ENCODE measurements at places on chromosomes 1 and 21.

DNA sequence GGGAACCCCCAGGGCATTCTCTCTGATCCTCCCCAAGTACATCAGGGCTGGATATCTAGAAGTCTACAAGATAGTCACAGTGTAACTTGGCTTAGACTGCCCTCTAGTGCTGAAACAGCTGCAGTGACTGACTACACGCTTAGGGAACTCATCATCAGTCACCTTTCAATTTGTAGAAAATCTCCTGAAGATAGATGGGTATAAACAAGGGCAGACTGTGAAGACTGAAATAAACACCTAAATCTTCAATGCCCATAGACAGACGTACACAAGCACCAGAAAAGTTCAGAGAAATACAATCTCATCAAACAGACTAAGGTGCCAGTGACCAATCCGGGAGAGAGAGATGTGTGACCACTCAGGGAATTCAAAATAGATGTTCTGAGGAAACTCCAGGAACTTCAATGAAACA, 46.6 kb downstream of the PACC1 start:
- DNase-seq = no peak

- no peak for DNase-seq
Observed at GRCh38 chr1:85289207-85289847, 12.9 kb upstream of the BCL10 start.

DNA sequence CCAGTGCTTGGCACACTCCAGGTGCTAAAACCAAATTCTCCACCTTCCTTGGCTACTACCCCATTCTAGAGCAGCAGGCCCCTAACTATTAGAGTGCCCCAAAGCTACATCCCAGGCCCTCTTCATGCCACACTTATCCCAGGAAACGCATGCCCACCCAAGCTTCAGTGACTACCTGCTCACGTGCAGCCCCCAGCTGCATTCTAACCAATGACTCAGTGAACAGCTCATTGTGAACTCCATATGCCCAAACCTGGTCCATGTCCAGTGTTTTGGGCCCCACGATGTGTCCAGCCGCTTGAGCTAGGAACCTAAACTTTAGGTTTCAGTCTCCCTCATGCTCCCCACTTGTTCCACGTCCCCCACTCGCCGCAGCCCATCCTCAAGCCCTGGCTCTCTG, 41.5 kb downstream of the NKAIN1 start:
- no peak for DNase-seq

DNA sequence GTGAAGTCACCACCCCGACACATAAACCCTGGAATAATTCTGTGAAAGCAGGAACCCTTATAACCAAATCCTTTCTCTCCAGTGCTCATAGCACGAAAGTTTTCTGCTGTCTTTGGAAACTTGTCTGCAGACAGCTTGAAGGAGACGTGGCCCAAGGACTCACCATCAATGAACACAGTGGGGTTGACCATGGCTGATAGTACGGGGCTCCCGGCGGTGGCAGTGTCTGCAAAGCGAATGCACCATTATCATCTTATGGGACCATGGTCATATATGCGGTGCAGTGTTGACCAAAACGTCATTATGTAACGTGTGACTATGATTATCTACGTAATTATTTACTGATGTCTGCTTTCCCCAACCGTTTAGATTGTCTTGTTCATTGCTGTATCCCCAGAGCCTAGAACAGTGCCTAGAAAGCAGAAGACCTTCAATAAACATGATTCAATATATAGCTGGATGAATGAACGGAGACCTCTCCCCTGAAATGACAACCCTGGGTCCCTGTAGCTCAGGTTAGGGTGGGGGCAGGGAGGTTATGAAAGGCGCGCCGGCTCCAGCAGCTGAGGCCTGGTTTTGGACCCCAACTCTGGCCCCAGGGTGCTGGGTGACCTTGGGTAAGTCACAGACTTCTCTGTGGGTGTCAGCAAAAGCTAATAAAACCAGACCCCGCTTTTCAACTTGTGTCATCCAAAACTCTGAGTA, 128.4 kb upstream of the ZBTB40 start:
- DNase-seq = no peak

GRCh38 chr1:190098756-190099155, 378.9 kb downstream of the BRINP3 start:
- no peak for DNase-seq

GRCh38 chr1:202189918-202190715, 3.5 kb upstream of the LGR6 start:
- DNase-seq = no peak

- no peak for DNase-seq
Observed at GRCh38 chr1:3061981-3062615, 6.9 kb upstream of the PRDM16 start.

DNA sequence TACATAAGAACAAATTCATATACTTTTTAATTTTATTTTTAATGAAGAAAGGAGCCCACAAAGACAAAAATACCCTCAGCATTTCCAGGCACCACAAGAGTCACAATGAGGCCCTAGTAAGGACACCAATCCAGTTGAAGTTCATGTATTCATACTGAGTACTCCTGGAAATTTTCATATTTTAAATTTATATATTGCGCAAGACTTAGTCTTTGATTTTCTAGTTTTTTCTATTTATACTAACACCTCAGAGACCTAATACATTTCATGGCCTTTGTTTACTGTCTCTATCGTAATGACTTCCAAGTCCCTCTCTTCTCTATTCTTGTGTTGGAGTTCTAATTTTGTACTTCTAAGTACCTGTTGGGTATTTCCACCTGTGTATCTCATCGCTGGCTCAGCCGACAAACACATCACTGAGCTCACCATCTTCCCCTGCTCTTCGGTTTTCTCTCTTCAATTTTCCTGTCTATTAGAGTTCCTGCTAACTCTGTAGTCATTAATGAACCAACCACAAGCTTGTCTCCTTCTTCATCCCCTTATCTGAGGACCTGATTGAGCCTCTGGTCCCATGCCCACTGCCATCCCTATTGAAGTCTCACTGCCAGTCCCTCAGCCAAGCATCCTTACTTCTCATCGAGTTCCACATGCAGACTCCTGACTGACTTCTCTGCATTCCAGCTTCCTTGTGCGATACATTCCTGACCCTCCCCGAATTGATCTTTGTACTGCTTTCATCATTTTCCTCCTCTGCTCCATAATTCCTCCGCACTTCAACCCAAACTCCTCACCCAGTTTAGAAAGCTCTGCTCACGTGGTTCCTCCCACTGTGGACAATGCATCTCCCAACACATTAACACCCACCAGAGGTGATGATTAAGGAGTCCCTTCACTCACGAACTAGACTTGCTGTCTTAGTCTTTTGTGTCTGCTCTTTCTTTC, 17.3 kb upstream of the IRF2BP2 start:
- DNase-seq = no peak

DNA sequence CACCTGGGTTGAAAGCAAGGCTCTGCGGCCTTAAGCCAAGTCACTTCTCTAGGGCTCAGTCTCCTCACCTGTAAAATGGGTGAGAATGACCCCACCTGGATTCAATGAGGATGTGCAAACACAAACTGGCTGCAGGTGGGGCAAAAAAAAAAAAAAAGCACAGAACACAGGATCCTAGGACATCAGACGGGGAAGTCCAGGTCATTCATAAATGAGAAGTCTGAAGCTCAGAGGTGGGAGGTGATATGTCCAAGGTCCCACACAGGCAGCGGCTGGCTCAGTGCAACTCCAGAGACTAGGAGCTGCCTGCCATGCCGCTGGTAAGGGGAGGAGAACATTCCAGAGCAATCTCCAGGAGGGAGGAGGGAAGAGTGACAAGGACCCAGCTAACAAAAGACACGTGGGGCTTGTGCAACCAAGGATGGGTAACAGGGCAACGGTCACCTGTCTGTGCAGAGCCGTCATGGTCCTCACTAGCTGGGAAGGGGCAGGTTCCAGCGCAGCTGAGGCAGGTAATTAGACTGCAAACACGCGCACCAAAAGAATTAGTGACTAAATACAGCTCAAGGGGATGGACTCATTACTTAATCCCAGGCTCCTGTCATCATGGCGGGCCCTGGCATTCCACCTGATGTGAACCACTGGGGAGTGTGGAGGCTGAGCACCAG, 19.5 kb downstream of the IFFO2 start:
- no peak for DNase-seq

DNA sequence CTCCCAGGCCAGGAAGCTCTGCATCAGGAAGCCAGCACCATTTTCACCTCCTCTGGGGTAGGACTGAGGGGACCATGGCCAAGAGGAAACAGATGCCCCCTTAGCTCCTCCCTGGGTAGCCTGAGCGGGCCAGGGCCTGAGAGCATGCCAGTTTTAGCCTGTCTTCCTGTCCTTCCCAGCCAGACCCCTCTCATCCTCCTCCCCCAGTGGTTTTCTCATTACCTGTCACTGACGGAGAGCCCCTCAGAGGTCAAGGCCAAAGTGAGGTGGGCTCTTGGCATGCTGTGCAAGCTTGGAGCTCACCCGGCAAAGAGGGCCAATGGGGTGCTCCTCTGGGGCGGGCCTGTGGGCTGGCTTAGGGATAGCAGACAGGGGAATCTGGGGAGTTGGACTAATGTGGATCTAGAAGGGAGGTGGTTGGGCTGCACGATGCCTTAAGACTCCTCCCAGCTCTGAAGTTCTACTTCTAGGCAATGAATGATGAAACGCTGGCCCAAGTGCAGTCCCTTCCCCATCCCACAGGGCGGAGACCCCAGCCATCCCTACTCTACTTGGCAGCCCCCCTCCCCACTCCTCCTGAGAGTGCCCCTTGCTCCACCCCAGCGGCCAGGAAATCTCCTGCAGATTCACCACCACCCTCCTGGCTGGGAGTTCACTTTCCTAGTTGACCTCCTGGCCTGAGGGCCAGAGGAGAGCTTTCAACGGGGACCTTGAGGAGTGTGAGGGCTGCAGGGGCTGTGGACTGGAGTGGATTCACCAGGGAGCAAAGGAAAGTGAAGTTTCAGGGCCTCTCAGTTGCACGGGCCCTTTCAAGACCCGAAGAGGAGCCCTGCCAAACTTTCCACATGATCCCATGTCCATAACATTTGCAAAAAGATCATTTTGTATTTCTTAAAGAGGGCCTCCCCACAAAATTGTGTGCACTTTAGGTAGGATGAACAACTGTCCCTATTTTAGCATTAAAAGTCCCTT, 9.4 kb upstream of the LMNA start:
- no peak for DNase-seq

GRCh38 chr1:158071138-158071537, 77.7 kb downstream of the KIRREL1 start:
- DNase-seq = no peak

DNA sequence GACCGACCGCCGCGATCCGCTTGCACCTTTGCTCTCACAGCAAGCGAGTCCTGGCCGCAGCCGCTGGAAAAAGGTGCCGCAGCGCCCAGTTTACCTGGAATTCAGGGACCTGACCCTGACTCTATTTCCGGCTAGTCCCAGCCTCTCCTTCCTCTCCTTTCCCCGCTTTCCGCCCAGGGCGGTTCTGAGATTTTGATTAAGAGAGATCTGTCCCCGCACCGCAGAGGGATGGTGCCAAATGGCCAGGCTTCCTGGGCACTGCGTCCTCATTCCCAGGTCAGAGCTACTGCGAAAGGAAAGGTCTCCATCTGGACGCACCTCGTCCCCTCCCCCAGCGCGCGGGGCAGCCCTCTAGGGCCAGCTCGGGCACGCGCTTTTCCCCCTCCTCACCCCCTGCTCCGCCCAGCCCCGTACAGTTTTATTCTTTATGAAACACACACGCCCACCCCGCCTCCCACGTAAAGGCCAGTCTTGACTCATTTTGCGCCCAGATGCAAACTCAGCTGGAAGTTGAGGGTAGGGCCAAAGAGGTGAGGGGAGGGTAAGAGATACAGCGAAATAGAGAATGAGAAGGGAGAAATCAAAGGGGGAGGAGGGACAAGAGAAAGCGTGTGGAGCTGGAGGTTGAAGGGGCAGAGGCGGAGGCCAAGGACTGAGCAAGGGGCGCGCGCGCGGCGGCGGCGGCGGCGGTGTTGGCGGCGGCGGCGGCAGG, 411.8 kb upstream of the ESRRG start:
- DNase-seq = no peak

- no peak for DNase-seq
Observed at GRCh38 chr1:65401612-65402011, 18.9 kb upstream of the LEPR start.

- DNase-seq = no peak
Observed at GRCh38 chr1:8765198-8765597, 52.2 kb downstream of the RERE start.

DNA sequence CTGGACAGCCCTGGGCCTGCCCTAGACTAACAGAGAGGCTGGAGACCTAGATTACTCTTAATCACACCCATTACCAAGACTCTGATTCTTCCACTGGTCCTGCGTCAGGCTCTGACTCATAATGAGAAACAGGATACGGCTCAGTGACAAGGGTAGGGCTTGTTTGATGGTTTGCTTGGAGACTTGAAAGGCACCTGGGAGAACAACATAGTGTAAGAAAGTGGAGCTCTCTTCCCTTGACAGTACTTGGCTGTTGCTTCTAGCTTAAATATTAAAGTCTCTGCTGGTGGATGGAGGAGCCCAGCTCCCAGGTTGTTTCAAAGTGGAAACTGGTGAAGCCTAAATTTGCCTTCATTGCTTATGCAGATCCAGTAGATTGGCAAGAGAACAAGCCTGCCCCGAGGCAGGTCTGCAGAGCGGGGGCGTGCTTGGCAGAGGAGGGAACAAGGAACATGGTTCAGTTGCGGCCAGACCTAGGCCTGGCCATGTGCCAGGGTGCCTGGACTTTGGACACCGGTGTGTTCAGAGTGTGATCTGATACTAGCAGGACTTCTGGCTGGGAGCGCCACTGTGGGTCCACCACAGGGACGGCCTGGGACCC, 480.6 kb downstream of the CAMTA1 start:
- no peak for DNase-seq

DNA sequence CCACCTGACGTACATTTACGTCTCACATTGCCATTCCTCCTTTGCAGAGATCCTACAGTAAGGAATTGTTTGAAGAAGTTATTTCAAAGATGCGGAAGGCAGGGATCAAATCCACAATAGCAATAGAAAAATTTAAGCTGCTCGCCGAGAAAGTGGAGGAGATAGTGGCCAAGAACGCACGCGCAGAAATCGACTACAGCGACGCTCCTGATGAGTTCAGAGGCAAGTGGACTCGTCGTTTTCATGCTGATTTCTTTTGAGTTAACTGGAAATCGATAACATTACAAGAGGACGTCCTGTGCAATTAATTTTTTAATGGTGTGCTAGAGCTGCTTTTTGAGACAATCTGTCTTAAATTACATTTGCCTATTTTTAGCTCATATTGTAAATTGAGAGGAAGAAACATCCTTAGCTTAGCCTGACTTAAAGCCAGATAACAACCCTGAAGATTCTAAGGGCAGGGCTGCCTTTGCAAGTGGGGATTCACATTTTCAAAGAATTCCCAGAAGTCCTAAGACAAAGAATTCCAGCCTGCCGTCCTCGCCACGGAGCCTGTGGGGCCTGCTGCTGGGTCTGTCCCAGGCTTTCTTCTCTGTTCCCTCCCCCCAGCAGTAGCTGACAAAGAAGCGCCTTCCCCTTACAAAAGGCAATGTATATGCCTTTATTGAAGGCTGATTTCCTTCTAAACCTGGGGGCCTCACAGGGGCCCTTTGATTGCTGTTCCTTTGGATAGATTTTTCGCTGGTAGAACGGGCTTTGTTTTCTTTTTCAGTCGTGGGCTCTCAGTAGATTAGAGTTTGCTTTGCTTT, 31.6 kb upstream of the KIF1B start:
- DNase-seq = no peak
